ENCODE measurements at places on chromosomes 5 and 9.

DNA sequence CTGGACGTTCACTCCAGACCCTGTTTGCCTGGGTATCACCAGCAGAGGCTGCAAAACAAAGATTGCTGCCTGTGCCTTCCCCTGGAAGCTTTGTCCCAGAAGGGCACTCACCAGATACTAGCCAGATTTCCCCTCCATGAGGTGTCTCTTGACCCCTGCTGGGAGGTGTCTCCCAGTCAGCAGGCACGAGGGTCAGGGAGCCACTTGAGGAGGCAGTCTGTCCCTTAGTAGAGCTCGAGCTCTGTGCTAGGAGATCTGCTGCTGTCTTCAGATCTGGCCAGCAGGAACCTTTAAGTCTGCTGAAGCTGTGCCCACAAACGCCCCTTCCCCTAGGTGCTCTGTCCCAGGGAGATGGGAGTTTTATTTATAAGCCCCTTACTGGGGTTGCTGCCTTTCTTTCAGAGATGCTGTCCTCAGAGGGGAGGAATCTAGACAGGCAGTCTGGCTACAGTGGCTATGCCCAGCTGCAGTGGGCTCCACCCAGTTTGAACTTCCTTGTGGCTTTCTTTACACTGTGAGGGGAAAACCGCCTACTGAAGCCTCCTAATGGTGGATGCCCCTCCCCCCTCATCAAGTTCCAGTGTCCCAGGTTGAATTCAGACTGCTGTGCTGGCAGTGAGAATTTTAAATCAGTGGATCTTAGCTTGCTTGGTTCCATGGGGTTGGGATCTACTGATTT is 253.9 kb downstream of the SPATA31D1 start:
- H3K36me3 ChIP-seq, result no peaks in the 10 kb centered on the region
- DNase-seq, result no peak
- no peak overlapping the region for H3K4me3 ChIP-seq
- H3K27me3 ChIP-seq, result no peaks in the 10 kb centered on the region
- H3K27ac ChIP-seq, result no peak overlapping the region
- no peaks in the 10 kb centered on the region for H3K4me1 ChIP-seq

- no peak overlapping the region for H3K27ac ChIP-seq
- DNase-seq, result no peak
Observed at GRCh38 chr5:156922207-156922792, 40.7 kb downstream of the TIMD4 start.

GRCh38 chr5:151036556-151036955 is 16.2 kb downstream of the GPX3 start:
- no peak overlapping the region for H3K4me3 ChIP-seq
- no peak overlapping the region for H3K27ac ChIP-seq
- DNase-seq, result no peak
- H3K27me3 ChIP-seq, result no peaks in the 10 kb centered on the region

DNA sequence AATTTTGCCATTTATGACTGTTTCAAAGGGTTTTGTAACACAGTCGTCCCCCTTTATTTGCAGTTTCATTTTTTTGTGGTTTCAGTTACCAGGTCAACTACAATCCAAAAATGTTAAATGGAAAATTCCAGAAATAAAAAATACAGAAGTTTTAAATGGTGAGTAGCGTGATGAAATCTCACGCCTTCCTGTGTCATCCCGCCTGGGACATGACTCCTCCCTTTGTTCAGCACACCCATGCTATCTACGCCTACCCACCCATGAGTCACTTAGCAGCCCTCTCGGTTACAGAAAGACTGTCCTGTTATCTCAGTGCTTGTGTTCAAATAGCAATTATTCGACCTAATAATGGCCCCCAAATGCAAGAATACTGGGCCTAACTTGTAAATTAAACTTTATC is 765.3 kb upstream of the ADAMTS16 start:
- no peak overlapping the region for H3K27ac ChIP-seq
- H3K4me3 ChIP-seq, result no peak overlapping the region
- no peaks in the 10 kb centered on the region for H3K27me3 ChIP-seq
- no peak for DNase-seq

DNA sequence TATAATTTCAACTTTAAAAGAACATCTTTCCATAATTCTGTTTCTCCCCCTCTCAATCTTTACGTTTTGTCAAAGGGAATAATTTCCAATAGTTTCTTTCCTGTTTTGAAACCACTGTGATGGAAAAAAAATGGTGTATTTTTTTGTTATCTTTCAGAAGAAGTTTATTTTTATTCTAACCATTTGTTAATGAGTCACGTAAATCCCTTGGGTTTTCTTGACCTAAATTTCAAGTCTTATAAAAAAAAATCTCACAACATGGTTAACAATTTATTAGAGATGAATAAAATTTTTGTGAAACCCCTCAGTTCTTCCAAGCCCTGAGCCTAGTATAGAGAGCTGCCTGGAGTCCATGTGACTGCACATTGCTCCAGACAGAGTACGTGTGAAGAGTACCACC is 106.1 kb upstream of the FBXL17 start:
- no peaks in the 10 kb centered on the region for H3K4me1 ChIP-seq
- no peak for DNase-seq

GRCh38 chr5:169106911-169107706 is 193.8 kb downstream of the SLIT3 start:
- no peak for DNase-seq
- H3K27ac ChIP-seq, result no peak overlapping the region
- no peaks in the 10 kb centered on the region for H3K4me1 ChIP-seq

DNA sequence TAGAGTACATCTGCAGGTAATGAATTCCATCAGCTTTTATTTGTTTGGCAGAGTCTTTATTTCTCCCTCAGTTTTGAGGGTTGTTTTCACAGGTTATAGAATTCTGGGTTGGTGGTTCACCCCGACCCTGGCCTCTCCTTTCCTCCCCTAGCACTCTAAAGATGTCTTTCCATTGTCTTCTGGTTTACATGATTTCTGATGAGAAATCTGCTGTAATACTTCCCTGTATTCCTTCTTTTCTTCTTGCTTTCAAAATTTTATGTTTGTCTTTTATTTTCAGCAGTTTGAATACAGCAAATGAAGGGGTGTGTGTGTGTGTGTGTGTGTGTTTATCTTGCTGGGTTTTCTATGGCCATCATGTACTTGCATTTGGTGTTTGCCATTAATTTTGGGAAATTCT is 312.0 kb upstream of the RPS23 start:
- DNase-seq, result no peak
- H3K4me3 ChIP-seq, result no peak overlapping the region
- H3K36me3 ChIP-seq, result peaks cover 2% of the 10 kb centered on the region
- peaks cover 11% of the 10 kb centered on the region for H3K27me3 ChIP-seq
- H3K27ac ChIP-seq, result no peak overlapping the region

GRCh38 chr5:59790776-59791475 is 102.6 kb downstream of the PDE4D start:
- no peaks in the 10 kb centered on the region for H3K36me3 ChIP-seq
- peak overlapping the region; percentile 94 for H3K4me3 ChIP-seq
- no peak for DNase-seq
- H3K27me3 ChIP-seq, result peaks cover 64% of the 10 kb centered on the region

- H3K27me3 ChIP-seq, result peaks cover 12% of the 10 kb centered on the region
- H3K4me3 ChIP-seq, result no peak overlapping the region
- no peak for DNase-seq
- peaks cover 6% of the 10 kb centered on the region for H3K36me3 ChIP-seq
- H3K4me1 ChIP-seq, result peaks cover 4% of the 10 kb centered on the region
Observed at GRCh38 chr5:61200582-61201155, 38.4 kb upstream of the SMIM15 start.

DNA sequence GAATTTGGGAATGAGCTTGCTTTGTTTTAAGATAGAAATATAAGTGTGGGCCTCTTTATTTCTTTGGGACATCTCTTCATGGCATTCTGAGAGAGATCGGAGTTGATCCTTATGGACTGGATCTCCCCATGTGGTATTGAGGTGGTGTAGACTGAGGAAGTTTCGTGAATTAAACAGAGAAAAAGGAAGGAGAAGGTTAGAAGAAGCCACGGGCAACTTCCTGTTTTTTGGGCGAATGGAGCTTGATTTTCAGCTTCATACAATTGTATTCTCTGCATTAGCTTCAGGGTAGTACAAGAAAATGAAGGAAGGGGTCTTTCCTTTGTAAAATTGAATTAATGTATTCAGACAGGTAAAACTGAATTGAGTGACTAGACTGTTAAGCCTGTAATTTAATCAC is 70.5 kb upstream of the HMHB1 start:
- H3K4me3 ChIP-seq, result no peak overlapping the region
- peaks cover 3% of the 10 kb centered on the region for H3K4me1 ChIP-seq
- peaks cover 6% of the 10 kb centered on the region for H3K27me3 ChIP-seq

All from T-helper 17 cell (primary cell).